Activated naive CD4-positive, alpha-beta T cell (primary cell): ENCODE measurements at places on chromosomes 7 and 10.

GRCh38 chr7:90777041-90777440 lies 180.9 kb downstream of the CDK14 start:
- DNase-seq, result no peak

- no peak for DNase-seq
These were observed 181.7 kb downstream of the LRMDA start for GRCh38 chr10:75612904-75613684.

GRCh38 chr7:17699696-17700095 lies 240.6 kb downstream of the SNX13 start:
- DNase-seq, result no peak

DNA sequence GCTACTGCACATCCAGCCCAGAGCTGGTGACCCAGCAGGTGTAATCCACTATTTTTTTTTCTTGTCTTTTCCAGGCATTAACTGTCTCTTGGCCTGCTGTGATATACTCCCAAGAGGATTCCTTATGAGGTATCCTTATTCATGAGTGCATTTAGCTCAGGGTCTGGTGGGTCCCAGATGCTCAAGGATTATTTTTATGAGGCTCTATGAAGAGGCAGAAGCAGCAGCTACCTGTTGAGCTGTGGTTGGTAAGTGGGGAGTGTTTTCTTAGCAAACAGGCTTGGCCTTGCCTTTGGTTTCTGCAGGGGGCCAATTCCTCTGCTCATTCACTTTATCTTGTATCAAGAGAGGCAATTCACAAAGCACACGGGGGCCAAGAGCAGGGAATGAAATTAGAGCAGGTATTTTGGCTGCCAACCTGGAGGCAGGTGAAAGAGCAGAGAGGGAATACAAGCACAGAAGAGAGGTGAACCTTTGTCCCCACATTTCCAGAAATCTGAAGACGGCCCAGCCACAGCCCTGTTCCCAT lies 221.6 kb downstream of the TMEM178B start:
- DNase-seq, result no peak

DNA sequence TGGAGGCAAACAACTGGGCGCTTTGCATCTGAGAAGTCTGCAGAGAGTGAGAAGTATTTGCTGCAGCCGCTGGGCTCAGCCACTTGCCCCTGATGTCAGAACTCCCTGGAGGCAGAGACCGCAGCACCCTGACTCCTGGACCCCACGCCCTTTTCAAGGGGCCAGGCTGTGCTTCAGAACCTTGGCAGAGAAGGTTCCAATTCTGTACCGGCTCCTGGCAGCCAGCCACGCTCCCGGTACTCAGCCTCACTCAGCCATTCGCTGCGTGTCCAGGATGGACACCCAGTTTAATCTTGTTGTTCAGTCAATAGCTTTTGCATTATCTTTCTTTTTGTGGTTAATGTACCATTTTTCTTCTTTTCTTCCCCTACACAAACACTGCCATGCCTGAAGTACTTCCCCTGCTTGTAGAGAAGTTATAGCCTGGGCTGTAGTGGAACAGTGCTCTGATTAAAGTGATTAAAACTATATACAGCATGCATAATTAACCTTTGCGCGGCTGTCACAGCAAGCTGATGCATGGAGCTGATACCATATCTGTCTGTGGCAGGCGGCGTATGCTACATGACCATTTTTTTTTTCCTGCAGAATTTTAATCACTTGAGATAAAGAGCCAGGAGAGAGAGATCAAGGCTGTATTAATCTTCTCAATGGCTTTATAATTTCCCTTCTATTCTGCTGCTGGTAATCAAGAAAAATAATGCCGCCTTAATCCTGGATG lies 578.5 kb downstream of the SDK1 start:
- no peak for DNase-seq

DNA sequence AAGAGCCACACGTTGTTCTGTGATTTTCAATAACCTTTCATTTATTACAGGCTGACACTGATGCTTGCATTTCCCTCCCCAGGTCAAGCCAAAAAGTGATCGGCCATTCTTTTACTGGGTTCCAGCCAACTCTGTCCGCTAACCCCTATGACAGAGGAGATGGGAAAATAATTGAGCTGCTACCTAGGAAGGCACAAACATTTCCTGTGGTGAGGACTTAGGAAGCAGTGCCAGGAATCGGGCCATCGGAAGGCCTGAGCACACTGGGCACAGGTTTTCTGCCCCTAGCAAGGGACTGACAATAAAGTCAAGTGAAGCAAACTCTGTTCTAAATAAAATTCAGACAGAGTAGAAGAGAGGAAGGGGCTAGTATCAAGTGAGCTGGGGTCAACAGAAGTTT lies 313.0 kb upstream of the AOAH start:
- no peak for DNase-seq

GRCh38 chr10:21943633-21944265 lies 59.8 kb downstream of the DNAJC1 start:
- DNase-seq, result no peak

GRCh38 chr7:101554584-101555268 lies 74.4 kb downstream of the MYL10 start:
- DNase-seq, result no peak

DNA sequence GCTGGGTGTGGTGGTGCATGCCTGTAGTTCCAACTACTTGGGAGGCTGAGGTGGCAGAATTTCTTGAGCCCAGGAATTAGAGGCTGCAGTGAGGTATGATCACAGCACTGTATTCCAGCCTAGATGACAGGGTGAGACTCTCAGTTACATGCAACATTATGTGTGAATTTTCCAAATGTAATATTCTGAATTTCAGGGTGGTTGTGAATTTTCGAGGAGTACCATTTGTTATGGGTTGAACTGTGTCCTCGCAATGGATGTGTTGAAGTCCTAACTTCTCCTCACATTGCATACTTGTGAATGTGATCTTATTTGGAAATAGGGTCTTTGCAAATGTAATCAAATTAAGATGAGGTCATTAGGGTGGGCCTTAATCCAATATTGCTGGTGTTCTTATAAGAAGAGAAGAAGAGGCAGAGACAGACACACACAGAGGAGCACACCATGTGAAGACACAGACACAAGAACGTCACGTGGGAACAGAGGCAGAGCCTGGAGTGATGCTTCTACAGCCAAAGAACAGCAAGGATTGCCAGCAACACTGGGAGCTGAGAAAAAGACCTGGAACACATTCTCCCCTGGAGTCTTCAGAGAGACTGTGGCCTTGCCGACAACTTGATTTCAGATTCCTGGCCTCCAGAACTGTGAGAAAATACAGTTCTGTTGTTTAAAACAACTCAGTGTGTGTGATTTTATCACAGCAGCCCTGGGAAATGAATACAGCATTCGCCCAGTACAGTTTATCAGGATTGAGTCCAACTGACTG lies 91.9 kb downstream of the ZNF783 start:
- no peak for DNase-seq

GRCh38 chr7:22867003-22867402 lies 44.4 kb upstream of the TOMM7 start:
- DNase-seq, result no peak

DNA sequence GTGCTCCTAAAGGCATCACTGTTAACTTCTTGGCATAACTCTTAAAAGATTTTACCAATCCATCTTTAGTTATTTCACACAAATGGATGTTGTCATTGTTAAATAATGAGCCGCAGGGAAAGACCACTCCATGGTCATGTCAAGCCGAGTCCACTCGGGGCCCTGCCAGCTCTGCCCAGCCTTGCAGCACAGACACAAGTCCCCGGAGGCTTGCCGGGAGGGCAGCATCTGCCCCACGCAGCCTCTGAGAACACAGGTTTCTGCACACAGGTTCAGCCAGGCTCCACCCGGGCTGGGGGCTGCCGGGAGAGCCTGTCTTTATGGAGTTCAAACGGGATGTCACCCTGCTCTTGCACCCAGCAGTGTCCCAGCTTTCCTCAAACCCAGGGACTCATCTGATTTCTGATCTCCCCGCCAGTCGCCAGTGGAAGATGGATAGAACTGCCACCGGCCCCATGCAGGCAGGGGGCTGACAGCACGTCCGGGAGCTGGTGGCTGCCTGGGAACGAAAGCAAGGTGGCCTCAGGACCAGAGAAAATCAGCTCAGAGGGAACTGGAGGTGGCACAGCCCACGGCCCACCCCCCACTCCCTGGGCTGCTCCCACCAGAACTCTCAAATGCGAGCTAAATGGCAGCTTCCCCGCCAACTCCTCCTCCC lies 156.2 kb downstream of the TCERG1L start:
- no peak for DNase-seq

DNA sequence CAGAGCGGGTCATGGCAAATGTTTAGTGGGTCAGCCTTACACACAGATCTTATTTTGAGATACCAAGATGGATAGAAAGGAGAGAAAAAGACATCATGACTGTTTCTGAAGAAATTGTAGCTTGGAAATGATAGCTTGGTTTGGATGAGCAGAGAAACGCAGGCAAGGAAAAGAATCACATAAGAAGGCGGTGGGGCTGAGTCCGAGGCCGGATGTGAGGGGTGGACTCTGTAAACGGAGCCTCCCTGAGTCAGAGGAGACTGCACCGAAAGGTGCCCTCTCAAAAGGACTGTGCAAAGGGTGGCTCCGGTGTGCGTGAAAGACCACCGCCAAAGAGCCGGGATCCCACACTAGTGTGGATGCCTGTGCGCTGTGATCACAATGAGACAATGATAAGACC lies 53.7 kb downstream of the ADARB2 start:
- no peak for DNase-seq

GRCh38 chr10:125151170-125151552 lies 9.2 kb downstream of the CTBP2 start:
- DNase-seq, result no peak

DNA sequence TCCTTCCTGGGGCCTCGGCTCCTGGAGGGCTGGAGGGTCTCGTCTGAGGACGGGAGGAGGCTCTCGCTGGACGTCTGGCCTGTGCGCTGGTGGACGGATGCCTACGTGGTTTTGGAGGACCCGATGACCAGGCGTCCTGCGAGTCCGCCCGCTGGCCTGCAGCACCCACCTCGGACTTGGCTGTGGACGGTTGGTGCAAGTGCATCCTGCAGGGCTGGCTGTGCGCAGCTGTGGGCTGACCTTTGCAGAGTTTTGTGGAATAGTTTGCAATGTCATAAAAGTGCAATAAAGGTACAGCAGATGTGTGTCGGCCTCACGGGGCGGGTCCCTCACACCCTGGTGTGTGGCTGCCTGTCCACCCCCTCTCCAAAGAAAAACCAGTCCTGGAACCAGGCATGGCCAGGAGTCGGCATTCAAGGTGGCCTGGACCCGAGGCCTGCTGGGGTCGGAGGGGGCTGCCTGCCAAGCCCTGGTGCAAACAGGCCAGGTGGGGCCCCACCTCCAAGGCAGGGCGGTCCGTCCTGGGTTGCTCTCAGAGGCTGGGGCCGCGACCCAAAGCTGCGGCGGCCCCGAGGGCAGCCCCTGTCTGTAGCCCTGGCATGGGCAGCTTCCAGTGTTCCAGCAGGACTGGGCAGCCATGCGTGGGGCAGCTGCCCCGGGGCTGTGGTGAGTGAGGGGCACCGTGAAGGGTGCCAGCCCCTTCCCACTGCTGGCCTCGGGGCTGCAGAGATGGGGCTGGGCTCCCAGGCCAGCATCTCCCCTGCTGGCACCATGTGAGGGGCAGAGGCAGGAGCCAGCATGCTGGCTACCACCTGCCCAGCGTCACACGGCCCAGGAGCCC lies 29.3 kb upstream of the FOXL3 start:
- no peak for DNase-seq

DNA sequence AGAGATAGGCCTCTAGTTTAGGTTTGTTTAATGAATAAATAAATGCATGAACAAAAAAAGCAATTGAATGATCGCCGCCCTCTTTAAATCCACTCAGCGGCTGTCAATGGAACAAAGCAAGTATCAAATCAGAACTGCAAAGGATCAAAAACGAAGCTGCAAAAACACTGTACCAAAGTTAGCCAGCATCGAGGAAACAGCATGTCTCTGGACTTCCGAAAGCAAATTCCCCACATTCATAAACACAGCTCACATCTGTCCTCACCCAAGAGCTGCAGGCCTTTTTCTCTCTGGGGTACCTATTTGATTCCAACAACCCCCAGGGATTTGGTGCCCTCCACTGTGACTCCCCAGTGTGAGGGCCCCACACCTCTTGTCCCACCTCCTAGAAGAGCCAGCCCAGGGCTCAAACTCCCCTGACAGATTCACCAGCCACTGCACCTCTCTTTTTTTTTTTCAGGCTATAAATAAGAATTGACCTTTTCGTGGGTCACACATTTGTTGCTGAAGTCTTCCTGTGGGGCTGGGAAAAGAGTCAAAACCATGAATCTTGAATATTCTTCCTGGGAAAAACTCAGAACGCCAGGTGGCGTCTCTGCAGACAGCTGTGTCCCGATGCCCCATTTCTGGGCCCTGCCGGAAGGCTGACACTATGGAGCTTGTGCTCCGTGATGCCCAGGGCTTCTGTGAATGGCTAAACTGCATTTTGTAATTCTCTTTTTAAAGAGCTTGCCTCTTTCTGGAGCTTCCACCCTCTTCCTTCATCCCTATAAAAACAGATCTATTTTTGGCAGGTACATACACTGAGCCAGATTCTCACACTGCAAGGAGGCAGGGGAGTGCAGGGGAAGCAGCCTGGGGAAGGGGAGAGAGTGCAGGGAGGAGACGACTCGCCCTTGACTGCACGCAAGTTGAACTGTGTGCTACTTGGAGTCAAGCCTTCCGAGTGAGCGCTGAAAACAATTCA lies 51.7 kb downstream of the HSPA12A start:
- no peak for DNase-seq

DNA sequence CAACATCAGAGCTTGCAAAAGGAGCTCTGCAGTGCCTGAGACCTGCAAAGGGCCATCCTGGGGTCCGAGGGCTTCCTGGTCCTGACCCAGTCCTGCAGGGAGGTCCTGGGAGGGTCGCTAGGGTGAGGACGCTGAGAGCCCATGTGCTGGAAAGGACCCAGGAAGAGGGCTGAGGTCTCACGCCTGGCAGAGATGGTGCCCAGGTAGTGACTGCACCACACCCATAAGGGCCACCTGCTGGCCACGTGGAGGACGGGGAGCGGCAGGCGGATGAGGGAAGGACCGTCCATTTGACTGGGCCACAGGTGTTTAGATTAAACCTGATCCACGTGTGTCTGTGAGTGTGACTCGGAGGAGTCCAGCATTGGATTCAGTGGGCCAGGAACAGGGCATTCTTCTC lies 392.8 kb downstream of the DNAJB6 start:
- DNase-seq, result no peak

GRCh38 chr7:99666013-99666395 lies 13.8 kb downstream of the CYP3A5 start:
- DNase-seq, result no peak

DNA sequence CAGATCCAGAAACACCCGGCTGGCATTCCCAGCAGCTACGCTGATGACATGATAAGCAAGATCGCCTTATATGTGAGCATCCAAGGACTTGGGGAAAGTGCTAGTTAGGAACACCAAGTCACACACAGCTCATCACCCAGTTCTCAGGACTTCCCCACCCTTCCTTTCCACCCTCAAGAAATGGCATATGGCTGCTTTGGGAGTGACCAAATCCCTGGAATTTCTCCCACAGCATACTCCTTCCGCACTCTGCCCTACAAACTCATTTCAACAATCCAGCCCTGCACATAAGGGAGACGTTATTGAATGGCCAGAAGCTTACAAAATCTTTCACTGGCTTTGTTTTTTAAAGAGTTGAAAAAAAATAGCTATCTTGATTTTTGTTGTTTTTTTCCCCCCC lies 4.2 kb downstream of the ITIH5 start:
- DNase-seq, result no peak

GRCh38 chr7:16719699-16720098 lies 33.9 kb upstream of the TSPAN13 start:
- no peak for DNase-seq

GRCh38 chr7:29892231-29892630 lies 85.9 kb downstream of the WIPF3 start:
- DNase-seq, result no peak

- DNase-seq, result no peak
These were observed 115.3 kb upstream of the WDR11 start for GRCh38 chr10:120735773-120736371.

GRCh38 chr7:141820067-141820466 lies 21.2 kb downstream of the PRSS37 start:
- DNase-seq, result no peak
